ENCODE measurements at places on chromosomes 13 and 19. TPM values are rescaled to one million over a fixed set of nuclear protein-coding genes. Genes with fewer than 3 reads are reported as not detected.

ACER1 gene
- not detected for total RNA-seq

- DNase-seq: no peak
Measured at GRCh38 chr19:48628486-48629296, 8.5 kb downstream of the DBP start.

DNA sequence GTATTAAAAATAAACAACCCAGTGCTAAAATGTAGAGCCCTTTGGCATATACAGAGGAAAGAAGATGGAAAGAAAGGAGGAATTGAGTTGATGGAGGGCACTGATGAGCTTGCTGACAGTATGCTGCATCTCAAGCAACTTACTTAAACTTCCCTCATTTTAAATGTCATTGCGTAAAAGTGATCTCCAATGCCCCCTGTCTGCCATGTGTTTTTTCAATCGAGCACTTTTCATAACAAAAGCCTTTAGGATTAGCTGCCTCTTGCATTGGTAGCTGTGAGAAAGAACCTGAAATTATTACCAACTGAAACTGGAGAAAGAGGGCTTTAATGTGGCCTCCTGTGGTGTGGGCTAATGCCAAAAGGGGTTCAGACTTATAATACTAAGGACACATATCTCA, 541.6 kb downstream of the SUCLA2 start:
- DNase-seq: peak; percentile 3

IGSF23 gene
- not detected for total RNA-seq

DNA sequence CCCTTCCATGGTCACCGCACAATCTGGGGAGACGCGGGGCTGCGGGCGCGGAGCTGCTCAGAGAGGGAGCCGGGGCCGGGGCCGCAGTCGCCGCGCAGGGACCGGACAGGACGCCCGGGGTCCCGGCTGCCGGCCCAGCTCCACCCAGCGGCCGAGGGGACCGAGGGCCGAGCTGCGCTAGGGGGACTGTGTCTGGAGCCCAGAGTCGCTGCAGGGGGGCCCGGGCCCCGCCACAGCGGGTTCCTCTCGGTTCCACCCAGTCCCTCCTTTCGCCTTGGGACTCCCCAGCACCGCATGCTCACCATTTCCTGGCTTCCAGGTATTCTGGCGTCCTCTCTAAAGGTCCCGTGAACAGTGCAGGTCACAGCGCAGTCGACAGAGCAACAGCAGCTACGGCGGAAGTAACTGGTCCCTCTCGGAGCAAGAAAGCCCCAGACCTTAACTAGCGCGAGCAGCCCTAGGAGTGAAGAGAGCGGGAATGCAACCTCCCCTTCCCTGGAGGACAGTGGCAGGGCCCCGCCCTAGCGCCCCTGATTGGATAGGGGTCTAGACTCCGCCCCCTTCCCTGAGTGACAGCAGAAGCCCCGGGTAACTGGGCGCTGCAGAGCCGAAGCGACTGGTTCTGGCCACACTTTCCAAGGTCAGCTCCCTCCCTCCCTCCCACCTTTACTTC, at the start of gene ZNF878:
Gene ZNF878 (minus strand): TSS at position 465 of the 673 bp plus-strand sequence. CDS start 160 bp downstream, at position 305.
- peak; percentile 81 for DNase-seq

- peak; percentile 77 for DNase-seq
Measured at GRCh38 chr19:33795370-33796163, 1.1 kb upstream of the KCTD15 start.

GRCh38 chr19:16381756-16382401, 57.3 kb downstream of the KLF2 start:
- no peak for DNase-seq

DNA sequence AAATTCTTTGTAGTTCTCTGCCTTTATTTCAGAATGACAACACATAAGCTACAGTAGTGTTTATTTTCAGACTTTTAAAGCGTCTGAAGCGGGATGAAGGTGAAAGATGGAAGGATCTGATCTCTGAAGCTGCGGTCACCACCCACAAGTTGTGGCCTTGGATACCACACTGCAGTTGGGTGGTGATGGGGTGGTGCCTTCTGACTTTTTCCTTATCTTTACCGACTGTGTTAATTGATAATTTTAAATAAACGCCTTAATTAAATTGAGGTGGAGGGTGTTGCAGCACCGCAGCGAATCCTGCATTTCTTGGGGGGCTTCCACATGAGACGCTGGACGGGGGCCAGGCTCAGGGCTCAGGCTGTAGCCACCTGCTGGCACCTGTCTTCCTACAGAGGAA, 1.3 kb downstream of the TFDP1 start:
- DNase-seq: no peak
